ENCODE measurements at places on chromosomes 2 and 18.

GRCh38 chr2:241546771-241547498, 11.6 kb upstream of the BOK start:
- DNase-seq: no peak

- DNase-seq: no peak
Observed at GRCh38 chr2:129929321-129930290, 49.9 kb upstream of the RAB6C start.

DNA sequence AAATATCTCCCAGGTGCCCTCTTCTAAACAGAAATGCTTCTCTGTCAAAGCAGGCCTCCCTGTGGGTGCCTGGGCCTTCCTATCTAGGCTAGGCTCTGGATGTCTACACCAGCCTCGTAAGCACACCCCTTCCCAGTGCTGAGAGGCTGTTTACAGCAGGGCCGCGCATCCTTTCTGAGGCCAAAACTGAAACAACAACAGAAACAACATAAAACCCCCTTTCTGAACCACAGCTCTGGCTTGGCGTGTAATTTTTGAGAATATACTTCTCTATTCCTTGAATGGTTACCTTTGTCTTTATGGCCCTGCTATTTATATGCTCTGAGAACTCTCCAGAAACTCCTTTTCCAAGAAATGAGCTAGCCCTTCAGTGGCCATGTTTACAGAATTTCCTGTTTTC, 118.4 kb downstream of the BCL2L11 start:
- DNase-seq: no peak

GRCh38 chr18:79402977-79403722, 7.4 kb downstream of the NFATC1 start:
- DNase-seq: no peak

GRCh38 chr2:127510073-127510472, 16.2 kb downstream of the IWS1 start:
- DNase-seq: no peak

DNA sequence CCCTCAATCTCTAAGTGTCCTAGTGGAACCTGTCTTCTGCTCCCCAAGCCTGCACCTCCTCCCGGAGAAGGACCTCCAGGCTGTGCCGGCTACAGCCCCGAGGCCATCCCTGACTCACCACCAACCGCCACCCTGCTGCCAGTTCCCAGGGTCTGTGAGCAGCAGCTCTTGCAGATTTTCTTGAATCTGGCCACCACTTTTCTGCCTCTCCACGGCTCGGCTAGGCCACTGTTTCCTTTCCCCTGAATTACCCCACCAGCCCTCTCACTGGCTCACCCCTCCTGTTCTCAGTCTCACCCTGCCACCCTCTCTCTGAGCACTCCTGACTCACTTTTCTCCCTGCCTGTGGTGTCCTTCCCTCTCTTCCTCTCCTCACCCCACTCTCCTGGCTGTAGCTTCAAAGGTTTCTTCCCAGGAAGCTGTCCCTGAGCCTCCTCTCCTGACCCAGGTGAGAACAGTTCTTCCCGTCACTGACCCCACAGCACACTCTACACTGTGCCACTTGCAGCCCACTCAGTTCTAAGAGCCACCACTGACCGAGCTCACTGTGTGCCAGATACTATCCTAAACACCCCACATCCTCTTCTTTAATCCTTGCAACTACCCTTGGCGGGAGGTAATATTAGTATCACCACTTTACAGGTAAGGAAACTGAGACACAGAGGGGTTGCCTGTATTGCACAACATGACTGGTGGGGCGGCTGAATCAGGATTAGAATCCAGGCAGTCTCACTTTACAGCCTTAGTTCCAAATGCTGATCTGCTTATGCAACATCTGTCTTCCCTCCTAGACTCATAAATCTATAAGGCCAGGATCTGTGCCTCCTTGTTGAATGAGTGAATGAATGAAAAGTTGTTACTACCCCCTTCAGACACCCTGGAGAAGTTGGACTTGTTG, 111.6 kb downstream of the SMAD7 start:
- no peak for DNase-seq

DNA sequence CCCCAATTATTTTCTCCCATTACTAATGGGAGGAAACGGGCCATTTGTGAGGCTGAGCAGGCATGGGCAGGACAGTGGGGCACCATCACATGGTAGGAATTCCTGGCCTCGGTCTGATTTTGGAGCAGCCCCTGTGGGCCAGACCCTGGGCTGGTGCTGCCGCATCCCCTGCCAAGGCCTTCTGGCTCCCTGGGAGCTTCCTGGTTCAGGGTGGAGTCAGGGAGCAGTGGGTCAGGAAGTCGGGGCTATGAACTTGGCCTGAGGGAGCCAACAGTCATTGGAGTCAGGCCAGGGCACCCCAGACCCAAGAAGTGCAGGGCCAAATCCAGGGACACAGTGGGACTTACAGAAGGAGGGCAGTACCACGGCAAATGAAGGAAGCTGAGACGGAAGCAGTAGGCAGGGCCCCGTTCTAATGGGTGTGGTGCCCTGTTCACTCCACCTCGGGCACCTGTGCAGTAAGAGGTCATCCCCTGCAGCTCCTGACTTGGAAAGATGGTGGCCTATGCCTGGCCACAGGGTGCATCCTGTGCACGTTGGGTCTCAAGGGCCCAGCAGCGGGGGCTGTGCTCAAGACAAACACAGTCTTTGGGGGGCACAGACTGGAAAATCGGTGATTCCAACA, 328.1 kb downstream of the SMAD2 start:
- DNase-seq: no peak

GRCh38 chr2:12131975-12132374, 385.5 kb downstream of the LPIN1 start:
- DNase-seq: no peak

- no peak for DNase-seq
Observed at GRCh38 chr18:312415-312814, 44.6 kb upstream of the THOC1 start.

GRCh38 chr2:241947876-241948275, 78.3 kb downstream of the RTP5 start:
- no peak for DNase-seq

GRCh38 chr2:28134262-28134812, 243.8 kb downstream of the BABAM2 start:
- no peak for DNase-seq

DNA sequence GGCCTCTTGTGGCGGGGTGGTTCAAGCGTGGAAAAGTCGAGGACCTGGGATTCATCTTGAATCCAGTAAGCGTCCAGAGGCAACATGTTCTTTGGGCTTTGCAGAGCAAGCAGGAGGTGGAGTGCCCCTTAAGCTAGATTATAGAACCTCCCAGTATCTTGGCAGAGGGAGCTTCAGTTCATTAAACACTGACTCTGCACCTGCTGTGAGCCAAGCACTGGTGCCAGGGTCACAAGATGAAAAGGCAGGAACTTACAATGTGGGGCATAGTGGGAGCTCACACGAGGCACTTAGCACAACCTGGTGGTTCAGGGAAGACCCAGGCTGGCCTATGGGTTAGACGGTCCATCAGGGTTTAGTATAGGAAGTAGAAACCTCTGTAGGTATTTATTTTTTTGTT, 7.4 kb upstream of the FZD5 start:
- DNase-seq: no peak

- DNase-seq: no peak
Observed at GRCh38 chr18:49861659-49862058, 48.3 kb upstream of the ACAA2 start.

- no peak for DNase-seq
Observed at GRCh38 chr2:829047-829446, 121.6 kb upstream of the SNTG2 start.

DNA sequence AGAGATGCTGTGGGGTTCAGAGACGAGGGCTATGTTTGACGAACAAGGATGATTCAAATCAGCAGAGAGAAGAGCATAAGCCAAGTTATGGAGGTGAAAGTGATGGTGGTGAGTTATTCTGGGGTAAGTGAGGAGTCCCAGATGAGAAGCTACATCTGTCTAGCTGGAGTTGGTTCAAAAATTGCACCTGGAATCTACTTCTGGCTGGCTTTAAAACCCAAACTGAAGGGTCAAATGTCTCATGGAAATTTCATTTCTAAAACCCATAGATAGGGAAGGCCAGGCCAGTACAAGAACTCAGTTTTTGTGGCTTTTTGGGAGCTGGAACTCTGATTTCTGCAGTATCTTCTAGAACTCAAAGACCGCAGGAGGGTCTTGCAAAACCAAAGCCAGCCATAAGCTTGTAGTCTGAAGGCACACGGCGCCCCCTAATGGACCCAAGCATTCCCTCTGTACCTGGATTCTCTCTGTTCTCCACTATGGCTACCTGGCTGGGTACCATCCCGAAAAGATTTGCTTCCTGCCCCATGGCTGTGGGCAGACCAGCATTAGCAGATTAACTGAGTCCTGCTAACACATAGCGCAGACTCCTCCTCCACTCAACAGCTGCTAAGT, 229.1 kb upstream of the SLC14A2 start:
- DNase-seq: no peak

GRCh38 chr2:229335877-229336346, 64.8 kb upstream of the PID1 start:
- no peak for DNase-seq

DNA sequence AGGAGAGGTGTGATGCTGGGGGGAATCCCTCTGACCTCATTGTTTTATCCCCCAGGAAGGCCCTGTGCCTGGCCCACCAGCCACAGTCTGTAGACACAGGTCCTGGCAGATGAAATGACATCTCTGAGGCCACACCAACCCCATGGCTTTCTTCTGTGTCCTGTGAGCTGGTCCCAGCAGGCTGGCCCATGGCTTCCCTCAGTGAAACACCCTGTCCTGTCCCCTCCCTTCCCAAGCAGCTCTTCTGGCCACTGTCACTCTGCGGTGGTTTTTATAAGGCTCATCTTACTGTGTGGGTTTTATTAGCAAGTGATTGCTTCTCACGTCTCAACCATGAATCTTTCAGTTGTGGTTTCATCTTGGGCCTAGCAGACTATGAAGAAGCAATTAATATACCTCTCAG, 102.8 kb upstream of the STPG4 start:
- no peak for DNase-seq

DNA sequence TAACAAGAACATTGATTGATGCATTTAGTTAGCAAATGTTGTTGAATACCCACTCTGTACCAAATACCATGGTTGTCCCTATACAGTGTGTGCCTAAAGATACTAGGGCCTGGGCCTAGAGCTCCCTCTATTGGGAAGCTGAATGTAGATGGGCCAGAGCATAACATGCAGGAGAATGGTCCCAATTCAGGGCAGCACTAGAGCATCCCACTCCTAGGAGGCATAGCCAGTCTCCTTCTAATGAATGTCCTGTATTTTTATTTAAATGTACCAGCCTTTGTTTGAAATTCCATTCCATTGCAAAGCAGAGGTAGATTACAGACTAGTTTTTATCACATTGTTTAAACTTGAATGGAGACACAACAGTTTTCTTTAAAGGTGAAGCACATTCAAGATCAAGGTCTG, 90.6 kb downstream of the FEZ2 start:
- peak; percentile 23 for DNase-seq

DNA sequence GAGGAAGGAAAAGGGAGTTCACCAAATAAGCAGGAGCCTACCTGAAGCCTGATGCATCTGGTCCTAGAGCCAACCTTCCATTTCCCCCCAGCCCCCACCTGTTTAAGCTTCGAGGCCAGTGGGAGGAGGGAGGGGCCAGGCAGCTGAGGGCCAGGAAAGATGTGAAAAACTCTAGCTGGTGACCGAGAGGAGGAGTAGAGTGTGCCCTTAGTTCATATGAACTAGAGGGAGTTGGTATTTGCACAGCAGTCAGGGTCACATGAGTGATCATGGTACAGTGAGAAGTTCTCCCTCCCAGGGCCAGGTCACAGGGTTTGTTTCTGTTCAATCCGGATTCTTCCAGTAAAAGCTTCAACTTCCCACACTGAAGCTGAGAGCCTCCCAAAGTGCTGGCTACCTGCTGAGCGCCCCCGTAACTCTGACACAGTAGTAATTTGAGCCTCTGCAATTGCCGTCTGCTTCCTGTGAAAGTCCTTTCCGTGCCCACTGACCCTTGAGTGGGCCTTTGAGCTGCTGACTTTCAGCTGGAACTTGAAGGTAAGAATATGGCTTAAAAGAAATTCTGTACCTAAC, at the start of gene SULT1C2:
SULT1C2 (plus strand) TSS at position 362 of the 573 bp plus-strand sequence. CDS start 4,773 bp downstream, outside the sequence.
- DNase-seq: no peak

GRCh38 chr2:127663566-127664064, 11.7 kb downstream of the LIMS2 start:
- no peak for DNase-seq

DNA sequence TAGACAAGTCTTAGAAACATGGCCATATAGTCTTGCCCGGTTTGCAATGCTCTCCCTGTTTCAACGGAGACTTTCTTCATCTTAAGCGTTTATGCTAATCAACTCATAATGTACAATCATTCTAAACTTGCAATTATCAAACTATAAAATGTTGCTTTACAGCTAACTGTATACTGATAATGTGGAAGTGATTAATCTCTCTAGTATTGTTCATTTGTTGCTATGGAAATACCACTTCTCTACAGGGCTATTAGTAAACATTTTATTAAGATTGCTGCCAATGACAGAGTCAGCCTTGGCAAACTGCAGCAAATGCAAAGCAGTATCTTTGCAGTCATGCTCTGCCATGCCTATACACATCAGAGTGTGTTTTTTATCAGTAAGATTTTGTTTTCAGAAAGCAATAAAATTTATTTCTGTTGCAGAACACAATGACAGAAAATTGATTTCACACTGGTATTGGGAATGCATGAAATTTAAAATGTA, 1201.8 kb upstream of the CDH2 start:
- DNase-seq: no peak

- no peak for DNase-seq
Observed at GRCh38 chr2:235725016-235725489, 231.2 kb downstream of the AGAP1 start.

GRCh38 chr2:215432759-215433594, 2.9 kb downstream of the FN1 start:
- DNase-seq: no peak

GRCh38 chr2:38743672-38744398, 7.3 kb downstream of the SRSF7 start:
- DNase-seq: no peak
